ENCODE measurements at places on chromosomes 13 and 19. TPM values are rescaled to one million over a fixed set of nuclear protein-coding genes. Genes with fewer than 3 reads are reported as not detected.

SELENOW gene
- total RNA-seq = 62.9 TPM

C19orf67 gene
- 0.27 TPM for total RNA-seq

FGF9 gene
- total RNA-seq = 0.18 TPM

VSTM1 gene
- total RNA-seq = not detected

SPACA4 gene
- not detected for total RNA-seq

GRIK5 gene
- 0.08 TPM for total RNA-seq

SYCN gene
- not detected for total RNA-seq

ZNF177 gene
- 1.1 TPM for total RNA-seq

NCCRP1 gene
- not detected for total RNA-seq

PTH2 gene
- total RNA-seq = not detected

SERPINE3 gene
- not detected for total RNA-seq

SIPA1L3 gene
- 12.3 TPM for total RNA-seq

SHISA2 gene
- total RNA-seq = 0.90 TPM

C13orf42 gene
- total RNA-seq = not detected

IGSF23 gene
- not detected for total RNA-seq

AP1M2 gene
- not detected for total RNA-seq
